Fibroblast of gingiva (primary cell): ENCODE measurements at places on chromosomes 3 and 15.
A peak's percentile ranks its signal among the peaks of the same experiment; 100 is the strongest.

DNA sequence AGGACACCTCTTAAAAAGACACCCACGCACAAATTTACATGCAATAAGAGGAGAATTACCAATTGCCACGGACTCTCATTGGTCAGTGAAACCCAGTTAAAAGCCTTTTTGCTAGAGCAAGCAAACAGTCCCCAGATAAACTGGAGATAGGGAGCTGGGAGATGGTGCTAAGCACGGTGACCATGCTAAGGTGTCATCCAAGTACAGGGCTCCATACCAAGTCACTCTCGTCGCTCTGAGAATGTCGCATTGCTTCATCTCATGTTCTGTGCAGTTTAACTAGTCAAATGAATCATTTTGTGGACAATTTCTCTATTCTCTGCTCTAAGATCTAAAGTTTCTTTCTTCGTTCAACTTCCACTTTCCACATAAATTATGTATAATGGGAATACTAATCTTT is 581.9 kb downstream of the AGBL1 start:
- DNase-seq: no peak

DNA sequence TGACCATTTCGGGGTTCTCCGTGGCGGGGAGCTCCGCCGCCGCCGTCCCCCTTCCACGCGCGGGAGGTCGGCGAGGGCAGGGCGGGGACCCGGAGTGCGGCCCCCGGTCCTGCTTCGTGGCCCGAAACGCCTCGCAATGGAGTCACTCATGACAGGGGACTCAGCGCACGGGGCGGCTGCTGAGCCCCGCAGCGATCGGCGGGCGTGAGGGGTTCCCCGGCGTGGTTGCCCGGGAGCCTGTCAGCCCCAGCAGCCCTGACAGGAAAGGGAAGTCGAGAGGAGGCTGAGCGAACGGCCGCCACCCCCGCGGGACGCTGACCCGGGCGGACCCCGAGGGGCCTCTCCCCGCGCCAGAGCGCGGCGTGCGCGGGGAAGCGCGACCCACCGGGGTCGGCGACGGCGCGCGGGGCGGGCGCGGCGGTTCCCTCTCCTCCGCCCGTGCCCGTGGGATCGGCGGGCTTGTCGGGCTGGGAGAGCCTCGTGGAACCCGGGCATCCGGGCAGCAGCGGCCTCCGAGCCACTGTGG is 564 bp upstream of the PIGZ start:
- no peak for DNase-seq

GRCh38 chr3:164113371-164114332 is 964.6 kb downstream of the SI start:
- DNase-seq: no peak

DNA sequence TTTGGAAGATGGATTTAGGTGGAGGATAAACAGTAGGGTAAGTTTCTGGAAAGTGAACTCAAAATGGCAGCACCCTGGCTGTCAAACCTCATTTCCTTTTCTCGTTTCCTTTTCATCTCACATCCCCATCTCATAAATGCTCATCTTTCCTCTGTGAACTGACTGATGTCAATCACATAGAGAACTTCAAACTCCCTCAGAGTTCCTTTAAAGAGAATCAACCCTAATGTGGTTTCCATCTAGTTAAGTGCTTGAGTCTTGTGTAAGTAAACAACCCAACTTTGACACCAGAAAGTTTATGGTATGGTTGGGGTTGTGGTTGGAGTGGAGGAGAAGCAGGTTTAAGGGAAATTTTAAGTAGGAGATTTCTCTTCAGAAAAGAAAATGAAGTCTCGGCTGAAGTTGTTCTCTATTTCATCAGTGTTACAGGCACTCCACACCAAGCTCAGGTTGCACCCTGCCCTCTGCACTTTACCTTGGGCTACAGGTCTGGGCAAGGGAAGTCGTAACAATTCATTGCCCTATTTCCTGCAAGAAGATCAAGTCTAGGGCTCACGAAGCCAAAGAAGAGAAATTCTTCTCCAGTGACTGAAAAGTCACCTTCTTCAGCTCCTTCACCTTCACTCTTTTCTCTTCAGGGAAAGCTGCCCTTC is 34.4 kb upstream of the TNIK start:
- DNase-seq: no peak

GRCh38 chr3:40278791-40279190 is 30.7 kb upstream of the EIF1B start:
- DNase-seq: no peak

DNA sequence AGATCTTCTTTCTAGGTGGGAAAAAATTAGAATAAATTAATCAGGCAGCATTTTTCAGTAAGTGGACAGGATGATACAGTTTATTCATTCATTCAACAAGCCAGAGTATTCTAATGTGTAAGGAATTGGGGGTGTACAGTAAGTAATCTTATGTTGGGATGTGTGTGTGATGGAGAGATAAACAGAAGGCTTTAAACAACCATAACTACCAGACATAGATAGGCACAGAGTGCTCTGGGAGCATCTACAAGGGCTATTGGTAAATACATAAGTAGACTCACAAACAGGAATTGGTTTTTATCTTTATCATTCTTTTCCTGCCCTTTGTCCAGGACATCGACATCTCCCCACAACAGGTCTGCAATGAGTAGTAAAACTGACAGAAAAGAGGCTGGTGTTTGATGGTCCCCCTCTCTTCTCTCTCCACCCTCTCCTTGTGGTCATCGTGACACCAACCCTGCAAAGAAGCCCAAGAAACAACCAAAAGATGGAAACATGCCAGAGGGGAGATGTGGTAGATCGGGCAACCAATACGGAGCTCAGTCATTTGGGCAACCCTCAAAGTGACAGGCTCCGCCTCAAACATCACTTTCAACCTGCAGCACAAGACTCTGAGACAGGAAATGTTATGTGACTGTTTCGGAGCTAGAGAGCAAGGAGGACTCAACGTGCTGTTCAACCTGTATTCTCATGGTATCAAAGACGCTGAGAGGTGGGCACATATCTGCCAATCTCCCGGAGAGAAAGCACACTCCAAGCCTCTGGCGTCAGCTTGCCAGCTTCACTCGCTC is 28.7 kb upstream of the B3GNT5 start:
- no peak for DNase-seq

DNA sequence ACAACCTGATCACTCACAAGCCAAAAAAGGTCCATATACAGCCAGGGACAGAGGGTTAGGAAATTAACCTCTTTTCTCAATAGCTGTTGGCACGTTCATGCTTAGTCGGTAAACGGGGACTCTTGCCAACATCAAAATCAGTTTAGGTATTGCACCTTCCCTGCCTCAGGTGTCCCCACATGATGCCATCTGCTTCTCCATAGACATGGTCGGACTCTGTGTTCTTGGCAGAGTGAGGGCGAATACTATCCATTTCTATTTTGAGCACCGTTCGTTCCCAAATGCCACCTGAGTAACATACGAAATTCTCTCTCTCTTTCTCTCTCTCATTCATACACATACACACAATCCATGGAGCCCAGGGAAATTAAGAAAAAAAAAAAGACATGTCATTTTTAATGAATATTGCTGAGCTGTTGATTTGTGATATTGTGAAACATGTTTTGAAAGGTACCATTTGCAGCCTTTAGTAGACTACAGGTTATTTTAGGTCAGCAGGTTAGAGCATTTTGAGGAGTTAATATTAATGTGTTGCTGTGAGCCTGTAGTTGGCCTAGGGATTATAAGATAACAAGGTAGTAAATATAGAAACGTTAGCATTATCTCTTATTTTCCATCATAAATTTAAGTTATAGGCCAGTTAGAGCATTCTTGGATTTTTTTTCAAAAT is 78.5 kb downstream of the GHSR start:
- DNase-seq: no peak

DNA sequence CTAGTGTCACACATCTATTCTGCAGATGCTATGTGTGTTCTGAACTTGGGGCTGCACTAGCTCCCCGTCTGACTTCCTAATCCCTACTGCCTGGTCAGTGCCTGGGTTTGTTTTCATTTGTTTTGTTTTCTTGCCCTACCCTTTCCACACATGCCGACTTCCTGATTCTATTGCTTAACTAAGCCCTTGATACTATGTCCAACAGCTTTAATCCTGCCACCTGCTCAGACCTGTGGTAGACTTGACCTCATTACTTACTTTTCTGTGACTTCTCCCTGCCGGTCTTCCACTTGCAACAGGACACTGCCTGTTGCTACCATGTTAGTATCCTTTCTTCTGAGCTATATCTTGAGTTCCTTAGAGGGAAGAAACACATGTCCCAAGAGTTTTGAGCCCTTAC is 39.3 kb upstream of the CEMIP start:
- DNase-seq: no peak

GRCh38 chr3:4471907-4472306 is 4.8 kb upstream of the SUMF1 start:
- DNase-seq: no peak

GRCh38 chr3:106176734-106177133 is 307.9 kb upstream of the CBLB start:
- peak; percentile 8 for DNase-seq

GRCh38 chr3:105842449-105842848 is 26.4 kb downstream of the CBLB start:
- DNase-seq: no peak

DNA sequence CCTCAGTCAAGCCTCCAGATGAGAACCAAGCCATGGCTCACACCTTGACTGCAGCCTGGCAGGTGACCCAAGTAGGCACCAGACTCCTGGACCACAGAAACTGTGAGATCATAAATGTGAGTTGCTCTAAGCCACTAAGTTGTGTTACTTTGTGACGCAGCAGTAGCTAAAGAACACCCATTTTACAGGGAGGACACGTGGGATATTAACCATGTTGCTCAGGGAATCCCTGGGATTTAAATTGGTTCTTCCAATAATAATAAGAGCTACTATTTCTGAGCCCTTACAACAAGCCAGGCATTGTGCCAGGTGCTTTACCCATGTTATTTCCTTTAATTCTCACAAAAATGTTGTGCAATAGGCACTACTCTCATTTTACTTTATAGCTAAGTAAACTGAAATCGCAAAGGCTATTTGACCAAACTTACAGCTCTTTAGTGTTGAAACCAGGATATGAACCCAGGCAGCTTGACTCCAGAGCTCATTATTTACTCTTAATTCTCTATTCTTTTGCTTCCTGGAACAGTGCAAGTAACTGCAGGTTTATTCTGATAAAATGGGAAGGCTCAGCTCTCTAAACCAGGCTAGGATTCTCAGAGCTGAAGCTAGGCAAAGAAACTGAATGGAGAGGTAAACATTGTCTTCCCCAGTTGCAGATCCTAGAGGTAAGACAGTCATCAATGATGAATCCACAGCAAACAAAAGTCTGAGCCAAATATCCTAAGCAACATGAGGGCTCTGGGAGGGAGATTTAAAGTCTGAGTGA is 294.4 kb downstream of the KBTBD8 start:
- peak; percentile 3 for DNase-seq

DNA sequence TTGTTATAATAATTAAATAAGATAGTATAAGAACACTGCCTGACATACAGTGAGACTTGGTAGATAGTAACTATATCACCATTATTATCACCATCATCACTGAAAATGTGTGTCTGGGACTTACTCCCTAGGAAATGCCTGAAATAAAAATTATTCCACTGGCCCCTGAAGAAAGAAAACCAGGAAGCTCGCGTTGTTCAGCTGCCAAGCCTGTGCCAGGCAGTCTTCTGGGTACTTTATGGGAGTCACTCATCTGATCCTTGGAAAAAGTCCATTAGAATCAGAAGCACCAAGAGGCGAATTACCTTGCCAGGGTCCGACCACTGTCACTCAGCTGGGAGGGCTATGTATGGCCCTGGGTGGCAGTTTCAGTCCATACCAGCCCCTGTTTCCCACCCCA is 220.3 kb upstream of the TPM1 start:
- DNase-seq: no peak

DNA sequence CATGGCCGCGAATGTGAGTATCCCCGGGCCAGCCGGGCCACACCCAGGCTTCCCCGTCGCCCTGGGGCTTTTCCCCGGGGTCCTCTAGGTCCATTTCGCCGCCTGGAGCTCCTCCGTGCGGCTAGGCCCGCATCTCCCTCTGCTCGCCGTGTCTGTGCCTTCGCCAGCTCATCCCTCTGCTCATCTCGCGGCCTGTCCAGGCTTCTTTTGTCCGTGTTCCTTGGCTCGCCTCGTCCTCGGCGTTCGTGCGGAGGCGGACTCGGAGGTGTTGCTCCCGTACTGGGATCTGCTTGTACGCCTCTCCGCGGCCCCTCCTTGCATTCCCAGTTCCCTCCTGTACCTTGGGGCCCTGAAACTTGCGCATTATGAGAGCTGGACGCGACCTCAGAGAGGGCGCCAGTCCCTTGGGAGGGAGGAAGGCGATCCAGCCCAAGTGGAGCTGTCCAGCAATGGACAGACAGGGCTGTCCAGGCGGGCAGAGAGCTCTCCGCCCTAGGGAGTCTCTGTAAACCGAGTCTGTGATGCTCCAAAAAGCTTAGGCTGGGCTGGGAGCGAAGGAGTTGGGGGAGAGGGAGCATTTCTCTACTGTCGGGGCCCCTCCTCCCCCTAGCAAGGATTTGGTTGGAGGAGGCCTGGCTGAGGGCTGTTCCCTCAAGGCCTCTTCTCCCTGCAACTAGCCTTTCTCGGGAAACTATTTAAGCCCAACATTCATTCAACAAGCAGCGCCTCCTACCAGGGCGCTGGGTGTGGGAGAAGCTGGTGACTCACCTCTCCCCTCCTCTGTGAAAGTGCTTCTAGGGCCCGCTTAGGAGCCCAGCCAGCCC is 553 bp downstream of the TMEM43 start:
- DNase-seq: peak; percentile 91

GRCh38 chr15:75639191-75639708 is 774 bp downstream of the IMP3 start:
- no peak for DNase-seq

DNA sequence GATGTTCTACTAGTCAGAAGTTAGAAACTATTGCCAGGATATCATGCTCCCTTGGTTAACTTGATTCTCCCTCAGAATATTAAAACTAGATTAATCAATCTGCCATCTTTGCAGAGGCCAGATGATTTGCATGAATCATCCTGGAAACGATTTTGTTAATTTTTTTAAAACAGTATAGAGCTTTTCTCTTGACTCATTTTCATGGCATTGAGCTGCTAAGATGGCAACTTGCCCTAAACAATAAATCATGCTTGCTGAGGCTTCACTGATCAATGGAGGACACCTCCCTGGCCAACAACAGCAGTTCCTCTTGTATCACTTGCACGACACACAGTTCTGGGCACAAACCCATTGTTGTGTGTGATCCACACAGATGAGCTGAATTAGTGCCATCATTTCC is 109.1 kb downstream of the COL6A6 start:
- DNase-seq: no peak
